Activated CD8-positive, alpha-beta memory T cell treated with anti-CD3 and anti-CD28 coated beads, Interleukin-2, amount 10 ng/mL, durations not matched to agents 7 days and 5 days (primary cell): ENCODE measurements at places on chromosomes 2 and 18. TPM values are rescaled to one million over a fixed set of nuclear protein-coding genes. Genes with fewer than 3 reads are reported as not detected.

DNA sequence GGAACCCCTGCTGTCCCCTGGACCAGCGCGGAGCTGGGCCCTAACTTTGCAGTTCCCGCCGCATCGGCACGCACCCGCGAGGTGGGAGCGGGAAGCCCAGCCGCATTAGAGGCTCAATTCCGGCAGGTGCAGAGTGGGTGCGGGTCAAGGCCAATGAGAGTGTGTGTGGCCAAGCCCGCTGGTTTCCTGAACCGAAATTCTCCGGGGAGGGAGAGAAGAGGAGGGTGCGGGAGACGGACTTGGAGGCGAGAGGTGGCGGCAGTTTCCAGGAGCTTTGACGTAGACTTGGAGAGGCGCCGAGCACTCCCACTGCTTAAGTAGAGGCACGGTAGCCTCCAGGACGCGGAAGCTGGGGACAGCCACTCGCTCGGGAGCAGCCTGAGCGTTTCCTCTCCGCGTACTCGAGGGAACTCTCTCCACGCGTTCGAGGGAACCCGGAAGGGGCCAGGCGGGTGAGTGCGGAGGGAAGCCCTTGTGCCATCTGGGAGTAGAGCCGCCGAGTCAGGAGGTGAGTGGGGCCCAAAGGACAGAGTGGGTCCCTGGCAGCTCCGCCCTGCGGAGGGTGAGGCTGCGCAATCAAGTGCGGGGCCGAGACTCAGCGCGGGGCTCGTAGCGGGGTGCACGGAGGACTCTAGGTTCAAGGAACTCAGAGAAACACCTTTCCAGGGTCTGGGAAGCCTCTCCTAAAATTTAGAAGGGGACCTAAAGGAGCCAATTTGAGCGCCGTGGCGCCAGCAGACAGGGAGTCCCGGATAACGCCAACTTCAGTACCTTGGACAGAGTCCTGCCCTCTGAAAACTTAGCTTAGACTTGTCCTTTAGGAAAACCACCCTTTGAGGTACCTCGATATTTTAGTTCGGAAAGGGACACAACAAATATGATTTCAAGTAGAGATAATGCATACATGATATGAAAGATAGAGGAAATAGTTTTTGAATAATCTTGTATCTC lies at the start of gene FAM237A:
FAM237A (plus strand) TSS at position 413 of the 951 bp plus-strand sequence. CDS start 1,750 bp downstream, outside the sequence.
- H3K36me3 ChIP-seq, result no peaks in the 10 kb centered on the region
- no peaks in the 10 kb centered on the region for H3K4me1 ChIP-seq
- peaks cover 11% of the 10 kb centered on the region for H3K27me3 ChIP-seq
- H3K27ac ChIP-seq, result no peak within 1 kb of the TSS
- DNase-seq, result peak; percentile 43

The LRRC30 gene
- total RNA-seq, result not detected

The GYPC gene
- total RNA-seq, result 87.6 TPM

DNA sequence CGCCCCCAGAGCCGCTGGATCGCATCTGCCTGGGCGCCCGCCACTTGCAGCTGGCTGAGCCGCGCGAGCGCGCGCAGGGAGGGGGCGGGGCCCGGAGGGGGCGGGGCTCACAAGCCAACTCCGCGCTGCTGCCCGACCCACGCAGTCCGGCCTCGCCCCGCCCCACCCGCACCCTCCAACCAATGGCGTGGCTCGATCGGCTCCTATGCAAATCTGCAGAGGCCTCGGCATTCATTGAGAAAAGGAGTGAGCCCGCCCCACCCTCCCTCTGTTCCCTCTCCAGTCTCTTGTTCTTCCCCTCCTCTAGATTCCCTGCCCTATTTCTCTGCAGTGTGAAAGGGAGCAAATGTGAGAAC lies at the start of gene ALK:
ALK (minus strand) TSS at position 27 of the 356 bp plus-strand sequence. CDS start 927 bp downstream, outside the sequence.
- H3K27me3 ChIP-seq, result peaks cover 48% of the 10 kb centered on the region
- H3K36me3 ChIP-seq, result no peaks in the 10 kb centered on the region
- H3K4me1 ChIP-seq, result peaks cover 3% of the 10 kb centered on the region
- peak; percentile 74 for DNase-seq
- no peak within 1 kb of the TSS for H3K4me3 ChIP-seq
- no peak within 1 kb of the TSS for H3K27ac ChIP-seq

The RGPD3 gene
- total RNA-seq, result not detected
